ENCODE measurements at places on chromosomes 7 and 10.

GRCh38 chr7:130989101-130989795 is 255.2 kb upstream of the KLF14 start:
- no peak for DNase-seq

DNA sequence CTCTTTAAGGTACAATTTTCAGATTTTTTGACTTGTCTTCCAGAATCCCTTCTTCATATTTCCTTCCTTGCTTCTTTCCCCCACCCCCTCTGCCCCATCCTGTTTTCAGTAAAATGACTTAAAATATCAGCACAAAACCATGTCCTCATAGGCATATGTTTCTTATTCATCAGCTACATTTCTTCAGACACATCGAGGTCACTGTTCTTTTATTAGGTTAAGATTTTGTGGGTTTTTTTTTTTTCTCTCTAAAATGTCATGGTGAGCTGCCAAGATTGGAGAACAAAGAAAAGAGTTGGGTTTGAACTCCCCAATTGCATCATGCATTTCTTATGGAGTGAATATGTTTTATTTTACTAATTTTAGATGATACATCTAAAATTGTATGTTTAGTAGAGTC is 35.8 kb downstream of the LAMB4 start:
- DNase-seq, result no peak

GRCh38 chr10:31399631-31400030 is 80.6 kb downstream of the ZEB1 start:
- no peak for DNase-seq

DNA sequence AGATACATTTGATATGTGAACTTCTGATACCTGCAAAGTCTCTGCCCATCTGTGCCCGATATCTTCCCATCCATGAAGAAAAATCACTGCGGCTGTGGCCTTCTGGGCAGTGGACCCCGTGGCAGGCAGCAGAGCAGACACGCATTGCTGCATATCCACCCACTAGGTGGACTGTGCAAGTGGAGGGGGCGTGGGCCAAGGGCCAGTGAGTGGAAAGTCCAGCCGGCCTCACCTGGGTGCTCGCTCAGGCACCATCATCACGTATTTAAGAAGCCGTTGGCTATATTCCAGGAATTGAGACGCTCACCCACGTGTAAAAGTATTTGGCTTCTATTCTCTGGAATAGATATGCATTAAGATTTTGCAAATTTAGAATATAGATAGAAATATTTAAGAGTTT is 30.8 kb upstream of the SLC13A1 start:
- no peak for DNase-seq

- no peak for DNase-seq
Observed at GRCh38 chr7:155306673-155307470, 9.2 kb downstream of the INSIG1 start.

- DNase-seq, result no peak
Observed at GRCh38 chr7:135828604-135829003, 80.0 kb upstream of the FAM180A start.

- DNase-seq, result no peak
Observed at GRCh38 chr7:157458254-157458633, 121.4 kb downstream of the DNAJB6 start.

GRCh38 chr7:7693881-7694280 is 24.5 kb downstream of the RPA3 start:
- DNase-seq, result no peak

DNA sequence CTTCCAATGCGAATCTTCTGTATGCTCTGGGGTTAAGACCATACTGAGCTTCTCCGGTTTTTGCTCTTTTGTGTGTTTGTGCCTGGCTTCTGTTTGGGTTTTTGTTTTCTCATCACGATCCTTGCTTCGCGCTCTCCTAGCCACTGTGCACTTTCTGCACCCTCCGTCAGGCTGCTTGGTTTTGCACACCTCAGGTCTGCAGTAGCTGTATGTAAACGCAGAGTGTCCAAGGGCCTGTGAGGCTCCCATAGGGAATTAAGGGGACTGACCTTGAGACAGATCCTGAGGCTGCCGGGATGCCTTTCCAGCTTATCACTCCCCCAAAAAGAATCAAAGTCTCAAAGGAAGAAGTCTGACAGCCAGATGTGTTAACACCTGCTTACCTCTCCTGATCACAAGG is 95.2 kb downstream of the PROSER2 start:
- DNase-seq, result no peak

- no peak for DNase-seq
Observed at GRCh38 chr7:127890726-127891125, 140.5 kb downstream of the LRRC4 start.

- no peak for DNase-seq
Observed at GRCh38 chr7:130781346-130781745, 47.3 kb upstream of the KLF14 start.

- DNase-seq, result no peak
Observed at GRCh38 chr7:111255576-111255975, 164.6 kb downstream of the LRRN3 start.

DNA sequence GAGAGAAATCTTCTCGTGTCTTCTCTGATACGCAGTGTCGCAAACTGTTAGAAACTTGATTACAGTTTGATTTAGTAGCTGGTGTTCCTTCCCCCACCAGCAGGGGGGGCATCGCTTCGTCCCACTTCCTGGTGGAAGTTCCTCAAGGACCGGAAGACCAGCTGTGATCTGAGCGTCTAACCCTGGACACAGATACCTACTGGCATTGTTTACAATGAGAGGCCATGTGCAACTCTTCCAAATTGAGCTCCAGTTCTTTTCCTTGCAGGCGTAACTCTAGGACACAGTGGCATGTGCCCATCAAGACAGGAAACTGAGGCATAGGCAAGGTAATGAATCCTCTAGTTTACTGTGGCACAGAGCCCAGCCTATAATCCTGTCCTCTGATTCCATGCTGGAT is 219.0 kb downstream of the CCDC3 start:
- DNase-seq, result peak; percentile 23

DNA sequence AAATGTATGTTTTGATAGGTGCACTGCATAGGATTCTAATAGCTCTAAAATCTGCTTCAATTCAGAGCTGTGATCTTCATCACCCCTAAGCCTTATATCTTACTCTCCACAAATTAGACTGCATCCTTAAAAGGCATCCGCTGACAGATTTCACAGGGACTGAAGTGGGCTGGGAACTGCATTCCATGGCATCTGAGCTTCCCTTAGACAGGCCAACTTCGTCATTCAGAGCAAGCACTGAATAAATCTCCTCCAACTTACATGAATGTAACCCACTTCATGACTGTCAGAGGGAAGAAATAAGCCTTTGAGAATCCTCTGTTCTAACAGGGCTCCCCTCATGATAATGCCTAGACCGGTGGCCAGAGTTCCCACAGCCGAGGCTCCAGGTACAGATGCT is 71.3 kb downstream of the SFMBT2 start:
- no peak for DNase-seq

- DNase-seq, result no peak
Observed at GRCh38 chr7:151785681-151785965, 91.3 kb downstream of the PRKAG2 start.

DNA sequence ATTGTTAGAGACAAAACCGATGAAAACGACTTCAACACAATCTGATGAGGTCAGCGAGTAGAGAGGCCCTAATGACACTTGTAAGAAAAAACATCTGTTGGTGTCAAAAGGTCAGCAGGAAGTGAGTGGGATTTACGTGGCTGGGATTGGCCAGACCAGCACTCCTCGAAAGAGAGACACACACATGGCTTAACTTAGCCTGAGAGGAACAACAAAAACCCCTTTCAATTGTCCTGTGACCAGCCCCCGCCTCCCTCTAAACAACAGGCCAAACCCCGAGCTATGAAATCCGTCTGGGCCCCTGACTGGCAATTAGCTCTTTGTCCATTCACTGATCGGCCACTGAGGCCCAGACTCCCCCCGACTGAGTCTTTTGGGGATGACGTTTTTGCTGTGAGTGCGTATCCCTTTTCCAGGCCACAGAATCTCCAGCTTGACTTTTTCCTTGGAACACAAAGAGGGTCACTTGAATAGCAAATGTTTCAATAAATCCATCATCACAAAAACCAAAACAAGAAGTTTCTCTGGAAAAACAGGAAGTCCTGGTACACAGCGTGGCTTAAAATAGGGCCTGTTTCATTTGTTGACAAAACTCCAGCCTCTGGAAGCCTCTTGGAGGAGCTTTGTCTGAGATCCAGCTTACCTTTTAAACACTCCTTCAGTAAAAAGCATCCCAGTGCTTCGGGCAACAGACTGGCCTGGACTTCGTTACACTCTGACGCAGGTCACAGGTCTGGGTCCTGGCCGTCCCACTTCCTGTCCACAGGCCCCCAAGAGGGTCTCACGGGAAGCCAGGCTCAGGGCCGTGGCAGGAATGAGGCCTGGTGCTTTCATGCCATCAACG is 103.0 kb downstream of the CTBP2 start:
- DNase-seq, result peak; percentile 71

- peak; percentile 38 for DNase-seq
Observed at GRCh38 chr7:159227433-159227832, 82.8 kb upstream of the VIPR2 start.

DNA sequence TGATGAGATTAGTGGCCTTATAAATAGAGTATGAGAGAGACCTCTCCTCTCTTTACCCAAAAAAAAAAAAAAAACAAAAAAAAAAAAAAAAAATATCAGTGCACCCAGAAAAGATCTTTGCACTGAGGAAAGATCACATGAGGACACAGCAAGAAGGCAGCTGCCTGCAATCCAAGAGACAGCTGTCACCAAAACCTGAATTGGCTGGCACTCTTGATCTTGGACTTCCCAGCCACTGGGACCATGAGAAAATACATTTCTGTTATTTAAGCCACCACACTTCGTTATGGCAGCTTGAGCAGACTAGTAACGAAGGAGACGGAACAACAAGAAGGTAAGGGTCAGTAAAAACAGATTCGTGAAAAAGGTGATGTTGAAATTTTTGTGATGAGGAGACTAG is 47.0 kb downstream of the TMEM106B start:
- DNase-seq, result no peak

GRCh38 chr7:74344132-74344496 is 54.9 kb downstream of the CLIP2 start:
- peak; percentile 35 for DNase-seq

All from MG63 (cell line).